ENCODE measurements at places on chromosomes 1 and 21.

- DNase-seq: no peak
These were observed 65.7 kb downstream of the PLA2G4A start for GRCh38 chr1:186894415-186894814.

DNA sequence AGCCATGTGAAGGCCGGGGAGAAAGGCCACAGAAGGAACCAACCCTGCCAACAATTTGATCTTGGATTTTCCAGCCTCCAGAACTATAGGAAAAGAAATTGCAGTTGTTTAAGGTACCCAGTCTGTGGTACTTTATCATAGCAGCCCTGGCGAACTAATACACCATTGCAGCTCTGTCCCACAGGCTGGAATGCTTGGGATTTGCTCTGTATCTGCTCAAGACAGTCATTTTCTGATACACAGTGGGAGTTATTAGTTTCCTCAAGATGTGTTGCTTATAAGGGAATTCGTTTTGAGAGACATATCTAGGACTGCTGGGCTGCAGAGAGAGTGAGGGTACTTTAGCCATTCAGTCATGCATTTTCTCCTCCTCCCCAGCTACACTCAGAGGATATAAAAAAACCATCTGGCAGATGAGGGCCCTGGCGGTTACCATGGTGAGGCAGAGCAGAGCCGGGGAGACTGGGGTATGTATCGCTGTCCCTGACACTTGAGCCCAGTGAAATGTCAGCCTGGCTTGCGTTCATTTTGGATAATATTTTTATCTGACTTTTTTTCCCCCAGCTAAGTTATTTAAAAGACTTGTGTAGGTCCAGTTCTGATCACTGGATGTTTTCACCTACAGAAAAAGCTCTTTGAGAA lies 104.6 kb downstream of the DIRAS3 start:
- DNase-seq: no peak

GRCh38 chr1:109080441-109081082 lies 4.8 kb upstream of the TAF13 start:
- no peak for DNase-seq

- no peak for DNase-seq
These were observed 53.4 kb upstream of the SRP9 start for GRCh38 chr1:225724251-225724650.

- no peak for DNase-seq
These were observed 12.5 kb downstream of the RHOC start for GRCh38 chr1:112694363-112694929.

DNA sequence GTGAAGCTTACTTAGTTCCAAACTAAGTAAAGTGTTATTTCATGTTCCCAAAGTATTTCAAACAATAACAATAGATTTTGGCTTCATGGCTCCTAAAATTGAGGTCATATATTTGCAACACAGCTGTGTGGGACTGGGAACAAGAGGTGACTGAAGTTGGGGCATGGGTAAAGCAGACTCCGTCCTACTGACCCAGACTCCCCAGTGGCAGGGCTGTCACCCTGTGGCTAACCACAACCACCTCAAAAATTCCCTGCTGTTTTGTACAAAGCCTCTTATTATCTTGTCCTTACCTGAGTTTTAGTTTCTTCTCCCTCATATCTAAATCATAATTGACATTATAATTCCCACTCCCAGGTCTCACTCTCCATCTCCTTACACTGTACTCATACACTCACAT lies 117.6 kb downstream of the PTGER3 start:
- no peak for DNase-seq

- no peak for DNase-seq
These were observed 19.3 kb downstream of the PRKACB start for GRCh38 chr1:84163123-84163931.

DNA sequence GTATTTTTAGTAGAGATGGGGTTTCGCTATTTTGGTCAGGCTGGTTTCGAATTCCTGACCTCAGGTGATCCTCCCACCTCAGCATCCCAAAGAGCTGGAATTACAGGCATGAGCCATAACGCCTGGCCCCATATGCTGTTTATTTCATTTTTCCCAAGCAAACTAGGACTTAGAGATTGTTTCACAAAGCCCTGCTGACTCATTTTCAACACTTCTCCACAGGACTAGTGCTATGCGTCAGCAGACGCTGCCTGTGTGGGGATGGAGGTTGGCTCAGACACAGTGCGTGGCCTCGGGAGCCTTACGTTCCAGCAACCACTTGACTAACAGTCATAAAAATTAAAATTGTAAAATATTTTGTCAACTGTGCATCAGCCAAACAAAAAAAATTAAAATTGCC lies 22.7 kb downstream of the PKNOX1 start:
- DNase-seq: no peak

DNA sequence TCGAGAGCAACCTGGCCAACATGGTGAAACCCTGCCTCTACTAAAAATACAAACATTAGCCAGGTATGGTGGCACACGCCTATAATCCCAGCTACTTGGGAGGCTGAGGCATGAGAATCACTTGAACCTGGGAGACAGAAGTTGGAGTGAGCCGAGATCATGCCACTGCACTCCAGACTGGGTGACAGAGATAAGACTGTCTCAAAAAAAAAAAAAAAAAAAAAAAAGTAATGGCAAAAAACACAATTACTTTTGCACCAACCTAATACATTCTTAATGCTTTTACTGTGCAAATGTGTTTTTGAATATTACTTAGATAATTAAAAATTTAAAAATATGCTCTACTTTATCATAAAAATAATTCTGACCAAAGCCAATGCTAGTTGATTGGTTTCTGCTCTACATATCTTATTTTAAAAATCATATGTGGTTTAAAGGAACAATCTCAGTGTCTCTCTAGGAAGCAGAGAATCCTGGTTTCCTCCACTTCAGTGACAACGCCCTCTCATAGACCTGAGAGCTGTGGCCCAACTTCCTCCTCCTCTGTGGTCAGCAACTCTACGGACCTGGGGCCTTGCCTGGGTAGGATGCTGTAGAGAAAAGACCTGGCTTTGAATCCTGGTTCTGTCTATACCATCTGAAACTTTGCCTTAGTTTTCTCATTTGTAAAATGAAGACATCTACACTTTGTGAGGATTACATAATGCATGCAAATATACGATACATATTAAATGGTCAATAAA lies 64.7 kb downstream of the TGFBR3 start:
- no peak for DNase-seq

- no peak for DNase-seq
These were observed 107.3 kb downstream of the TOMM20 start for GRCh38 chr1:235021321-235021720.

DNA sequence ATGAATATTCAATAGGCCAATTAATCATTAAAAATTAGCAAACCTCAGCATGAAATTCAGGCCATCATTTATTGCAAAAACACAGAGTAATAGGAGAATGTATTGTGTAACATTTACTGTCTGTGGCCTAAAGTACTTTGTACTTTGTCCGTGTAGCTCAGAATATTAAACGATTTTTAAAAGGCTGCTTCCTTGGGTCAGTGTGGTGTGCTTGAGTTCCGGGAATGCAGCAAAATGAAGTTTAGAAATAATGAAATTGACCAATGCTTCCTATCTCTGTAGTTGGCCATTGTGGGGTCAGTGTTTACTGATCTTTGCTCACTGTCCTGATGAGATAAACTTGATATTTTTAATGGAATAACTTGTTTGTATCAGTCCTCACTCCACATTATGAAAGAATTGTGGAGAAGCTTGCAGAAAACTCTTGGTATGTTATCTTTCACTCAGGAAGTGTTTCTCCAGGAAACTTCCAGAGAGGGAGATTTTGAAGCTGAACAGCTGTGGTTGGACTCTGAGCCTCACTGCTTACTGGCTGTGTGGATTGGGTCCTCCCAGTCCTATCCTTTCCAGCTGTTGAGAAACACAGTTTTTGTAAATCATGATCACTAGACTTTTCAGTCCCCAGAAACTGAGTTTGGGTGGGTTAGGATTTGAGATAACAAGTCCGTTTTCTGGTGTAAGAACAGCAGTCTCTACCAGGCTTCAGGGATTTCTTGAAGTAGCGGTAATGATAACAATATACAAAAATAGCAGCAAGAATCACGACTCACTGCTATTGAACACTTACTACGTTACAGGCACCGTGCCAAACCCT lies 19.2 kb upstream of the MTARC1 start:
- no peak for DNase-seq

DNA sequence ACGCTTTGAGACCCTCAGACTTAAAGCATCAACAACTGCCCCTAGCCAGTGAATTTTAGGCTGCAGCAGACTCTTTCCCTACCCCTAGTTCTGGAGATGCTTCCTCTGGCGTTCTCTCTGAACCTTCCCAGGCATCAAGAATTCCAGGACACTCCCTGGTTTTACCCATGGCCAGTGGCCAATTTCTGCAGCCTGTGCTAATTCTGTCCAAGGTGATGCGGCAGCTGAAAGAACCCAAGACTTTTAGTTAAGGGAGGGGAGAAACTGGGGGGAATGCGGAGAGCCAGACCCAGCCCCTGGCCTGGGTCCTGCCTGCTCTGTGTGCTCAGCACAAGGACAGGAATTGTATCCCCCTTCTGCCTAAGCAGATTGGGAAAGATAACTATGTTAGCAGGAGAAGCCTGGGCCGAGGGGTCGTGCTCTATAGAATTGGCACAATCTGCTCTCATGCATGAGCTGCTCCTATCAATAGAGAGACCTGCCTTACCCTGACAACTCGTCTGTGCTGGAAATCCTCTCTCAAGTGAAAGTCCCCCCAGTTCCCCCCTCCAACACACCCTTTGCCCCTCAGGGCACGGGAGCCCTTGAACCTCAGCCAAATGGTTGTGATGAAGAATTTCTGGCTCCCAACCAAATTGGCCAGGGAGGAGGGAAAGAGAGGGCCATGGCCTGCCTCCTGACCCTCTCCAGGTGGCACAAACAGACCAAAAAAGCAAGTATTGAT lies 5.4 kb upstream of the GJA8 start:
- DNase-seq: no peak

GRCh38 chr1:156775799-156776198 lies 8.5 kb downstream of the PRCC start:
- no peak for DNase-seq

DNA sequence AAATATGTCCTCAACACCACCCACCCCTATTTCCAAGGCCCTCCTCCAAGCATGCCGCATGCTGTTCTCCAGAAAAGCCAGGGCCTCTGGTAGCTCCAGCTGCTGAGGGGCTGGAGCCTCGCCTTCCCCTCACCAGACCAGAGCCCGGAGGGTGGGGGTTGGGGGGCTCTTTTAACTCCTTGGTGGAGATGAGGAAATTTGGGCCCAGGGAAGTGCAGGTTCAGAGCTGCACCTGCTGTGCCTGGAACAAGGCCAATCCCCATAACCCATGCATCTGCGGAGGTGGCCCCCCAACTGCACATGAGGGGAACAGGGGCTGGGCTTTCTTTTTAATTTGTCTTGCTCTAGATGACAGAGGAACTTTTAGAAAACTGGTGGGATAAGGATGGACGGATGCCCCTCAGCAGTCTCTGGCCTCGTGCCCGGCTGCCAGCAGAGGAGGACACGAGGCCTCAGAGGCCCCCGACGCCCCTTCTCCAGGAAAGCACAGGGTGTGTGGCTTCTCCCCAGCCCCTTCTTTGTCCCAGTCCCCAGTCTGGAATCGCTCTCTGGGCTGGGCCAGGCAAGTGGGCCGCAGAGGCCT lies 550 bp upstream of the SELENON start:
- DNase-seq: peak; percentile 56

DNA sequence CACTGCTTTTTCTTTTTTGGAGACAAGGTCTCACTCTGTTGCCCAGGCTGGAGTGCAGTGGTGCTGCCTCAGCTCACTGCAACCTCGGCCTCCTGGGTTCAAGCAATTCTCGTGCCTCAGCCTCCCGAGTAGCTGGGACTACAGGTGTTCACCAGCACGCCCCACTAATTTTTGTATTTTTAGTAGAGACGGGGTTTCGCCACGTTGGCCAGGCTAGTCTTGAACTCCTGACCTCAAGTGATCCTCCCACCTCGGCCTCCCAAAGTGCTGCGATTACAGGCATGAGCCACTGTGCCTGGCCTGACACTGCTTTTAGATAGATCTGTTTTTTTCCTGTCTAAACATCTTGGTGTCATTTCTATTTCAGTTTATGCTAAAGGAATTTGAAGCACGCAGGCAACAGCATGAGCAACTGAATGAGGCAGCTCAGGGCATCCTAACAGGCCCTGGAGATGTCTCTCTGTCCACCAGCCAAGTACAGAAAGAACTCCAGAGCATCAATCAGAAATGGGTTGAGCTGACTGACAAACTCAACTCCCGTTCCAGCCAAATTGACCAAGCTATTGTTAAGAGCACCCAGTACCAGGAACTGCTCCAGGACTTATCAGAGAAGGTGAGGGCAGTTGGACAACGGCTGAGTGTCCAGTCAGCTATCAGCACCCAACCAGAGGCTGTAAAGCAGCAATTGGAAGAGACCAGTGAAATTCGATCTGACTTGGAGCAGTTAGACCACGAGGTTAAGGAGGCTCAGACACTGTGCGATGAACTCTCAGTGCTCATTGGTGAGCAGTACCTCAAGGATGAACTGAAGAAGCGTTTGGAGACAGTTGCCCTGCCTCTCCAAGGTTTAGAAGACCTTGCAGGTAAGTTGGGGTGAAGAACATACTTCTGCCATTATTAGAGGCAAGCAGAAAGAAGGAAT lies 106.1 kb upstream of the BMP8A start:
- DNase-seq: no peak

DNA sequence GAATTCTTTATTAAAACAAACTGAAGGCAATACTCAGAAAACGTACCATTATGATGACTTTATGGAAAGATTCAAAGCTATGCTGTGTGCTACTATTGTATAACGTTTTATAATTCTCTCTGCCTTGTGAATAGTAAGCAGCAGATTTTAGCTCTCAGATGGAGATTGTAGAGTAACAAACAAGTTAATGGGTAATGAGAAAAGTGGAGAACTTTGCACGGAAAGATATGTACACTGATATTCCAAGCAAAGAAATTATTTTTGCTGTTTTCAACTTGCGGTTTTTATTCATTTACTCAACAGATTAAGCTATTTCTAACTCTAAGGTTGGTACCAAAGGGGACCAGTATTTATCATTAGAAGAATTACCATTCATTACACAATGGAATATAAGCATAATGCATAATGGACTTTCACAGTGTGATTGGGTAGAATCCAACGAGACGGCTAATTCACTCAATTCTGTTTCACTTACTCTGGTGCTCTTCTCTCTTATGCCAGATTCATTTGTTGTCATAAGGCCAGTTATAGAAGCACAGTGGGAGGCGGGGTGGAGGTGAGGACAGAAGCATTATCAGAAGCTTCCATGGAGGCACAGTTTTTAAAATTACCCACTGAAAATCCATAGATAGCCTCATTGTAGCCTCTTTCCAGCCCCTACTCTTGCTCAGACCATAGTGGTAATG lies 38.6 kb downstream of the ATP1B1 start:
- DNase-seq: no peak
